ENCODE measurements at places on chromosomes 3 and 15.
A peak's percentile ranks its signal among the peaks of the same experiment; 100 is the strongest.

DNA sequence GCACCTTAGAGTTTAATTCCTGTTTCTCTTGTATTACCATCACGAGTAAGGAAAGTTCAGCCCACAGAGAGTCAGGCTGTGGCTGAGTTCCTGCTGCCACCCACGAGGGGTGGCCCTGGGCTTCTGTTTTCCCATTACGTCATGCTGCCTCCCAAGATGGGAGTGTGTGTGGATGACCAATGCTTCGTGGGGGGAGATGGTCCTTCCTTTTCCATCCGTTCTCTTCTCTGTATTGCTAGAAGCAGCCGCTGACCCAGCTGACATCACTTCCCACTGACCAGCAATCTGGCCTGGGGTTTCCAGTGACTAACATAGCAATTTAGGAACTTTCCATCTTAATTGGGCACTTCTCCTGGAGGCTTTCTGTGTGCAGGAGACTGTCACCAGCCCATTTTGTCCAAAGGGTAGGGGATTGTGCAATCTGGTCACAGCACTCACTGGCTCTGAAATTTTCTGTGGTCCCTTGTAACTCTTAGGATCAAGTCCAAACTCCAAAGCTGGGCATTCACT lies 9.3 kb downstream of the IRAK2 start:
- no peak for DNase-seq

DNA sequence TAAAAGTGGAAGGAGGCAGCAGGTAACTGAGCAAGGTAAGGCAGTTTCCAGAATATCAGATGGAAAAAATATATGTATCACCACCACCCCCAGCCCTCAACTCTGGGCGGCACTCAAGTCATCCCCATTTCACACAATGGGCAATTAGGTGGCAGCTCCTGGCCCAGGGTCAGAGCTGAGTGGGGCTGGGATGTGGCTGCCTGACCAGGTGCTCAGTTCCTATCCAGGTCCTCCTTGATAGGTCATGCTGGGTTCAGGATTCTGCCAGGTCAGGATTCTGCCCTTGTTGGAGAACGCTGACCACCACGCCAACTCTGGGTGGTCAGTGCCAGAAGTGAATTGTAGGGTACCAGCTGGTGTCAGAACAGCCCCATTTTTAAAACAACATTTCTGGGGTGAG lies 29.5 kb downstream of the RAB6B start:
- no peak for DNase-seq

GRCh38 chr3:159731254-159731653 lies 257.4 kb upstream of the IL12A start:
- DNase-seq: no peak

DNA sequence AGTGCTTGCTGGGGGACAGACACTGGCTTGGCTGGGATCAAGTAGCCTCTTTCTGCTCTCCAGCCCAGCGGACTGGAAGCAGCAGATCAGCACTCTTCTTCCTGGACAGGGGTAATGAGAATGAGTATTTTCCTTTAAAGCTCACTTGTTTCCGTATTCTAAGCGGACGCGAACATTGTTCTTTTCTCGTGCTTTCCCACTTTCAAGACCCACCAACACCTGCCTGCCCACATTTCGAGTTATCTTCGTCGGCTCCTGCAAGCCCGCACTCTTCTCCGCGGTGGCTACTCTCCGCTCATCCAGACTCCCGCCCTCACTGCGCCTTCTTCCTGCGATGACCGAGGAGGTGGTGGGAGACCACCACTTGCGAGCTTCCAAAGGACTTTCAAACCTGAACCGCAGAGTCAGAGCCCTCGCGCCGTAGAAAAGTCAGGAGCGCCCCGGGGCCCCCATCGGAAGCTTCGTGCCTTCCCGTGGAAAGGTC lies 1.6 kb upstream of the PPM1L start:
- DNase-seq: peak; percentile 31

GRCh38 chr15:70269991-70270751 lies 172.5 kb upstream of the TLE3 start:
- no peak for DNase-seq

DNA sequence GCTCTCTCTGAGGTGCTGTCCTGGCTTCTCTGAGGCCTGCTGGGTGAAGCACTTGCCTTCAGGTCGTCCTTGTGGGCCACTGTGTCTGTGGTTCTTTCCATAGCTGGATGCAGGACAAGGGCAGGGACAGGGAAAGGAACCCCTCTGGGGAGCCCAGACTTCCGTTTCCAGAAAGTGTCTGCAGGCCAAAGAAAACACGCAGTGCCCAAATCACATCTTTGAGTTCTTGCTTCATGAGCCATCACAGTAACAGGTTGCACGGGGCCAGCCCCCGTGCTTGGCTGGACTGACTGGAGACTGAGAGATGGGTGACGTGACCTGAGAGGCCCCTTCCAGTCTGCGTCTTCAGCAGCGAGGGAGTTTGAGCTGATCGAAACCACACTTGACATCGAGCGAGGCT lies 115.8 kb downstream of the GABRG3 start:
- no peak for DNase-seq
